ENCODE measurements at places on chromosomes 13 and 19. TPM values are rescaled to one million over a fixed set of nuclear protein-coding genes. Genes with fewer than 3 reads are reported as not detected.
A peak's percentile ranks its signal among the peaks of the same experiment; 100 is the strongest.

DNA sequence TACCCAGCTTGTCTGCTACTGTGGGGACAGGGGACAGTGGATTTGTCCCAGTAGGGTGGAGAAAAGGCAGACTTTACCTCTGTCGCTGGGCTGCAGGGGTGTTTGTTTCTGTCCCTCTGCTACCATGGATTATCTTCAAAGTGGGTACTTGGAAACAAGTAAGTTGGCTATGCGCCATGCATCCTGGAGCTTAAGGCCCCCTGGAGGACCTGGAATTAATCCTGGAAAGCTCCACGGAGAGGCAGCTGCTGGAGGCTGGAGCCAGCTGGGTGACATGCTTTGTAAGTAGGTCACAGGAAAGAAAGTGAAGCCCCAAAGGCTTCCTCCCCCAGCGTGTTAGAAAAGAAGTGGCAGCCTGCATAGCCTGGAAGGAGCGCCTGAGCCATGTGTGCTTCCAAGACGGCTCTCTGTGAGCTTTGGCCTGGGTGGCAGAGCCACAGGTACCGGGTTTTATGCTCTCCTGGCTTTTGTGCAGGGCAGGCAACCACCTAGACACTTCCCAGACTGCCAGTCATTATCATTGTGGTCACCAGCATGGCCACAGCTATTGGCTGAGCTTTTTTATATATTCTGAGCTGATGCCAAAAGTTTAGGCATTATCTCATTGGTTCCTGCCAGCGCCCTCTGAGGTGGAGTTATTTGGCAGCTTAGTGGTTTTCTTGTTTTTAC lies 9.5 kb downstream of the B3GLCT start:
- DNase-seq, result no peak

GRCh38 chr19:18869781-18870530 lies 26.0 kb downstream of the CERS1 start:
- no peak for DNase-seq

- no peak for DNase-seq
These were observed 15.7 kb upstream of the HNRNPM start for GRCh38 chr19:8429044-8429443.

- no peak for DNase-seq
These were observed 108.5 kb upstream of the C1QTNF9B start for GRCh38 chr13:24005755-24006281.

DNA sequence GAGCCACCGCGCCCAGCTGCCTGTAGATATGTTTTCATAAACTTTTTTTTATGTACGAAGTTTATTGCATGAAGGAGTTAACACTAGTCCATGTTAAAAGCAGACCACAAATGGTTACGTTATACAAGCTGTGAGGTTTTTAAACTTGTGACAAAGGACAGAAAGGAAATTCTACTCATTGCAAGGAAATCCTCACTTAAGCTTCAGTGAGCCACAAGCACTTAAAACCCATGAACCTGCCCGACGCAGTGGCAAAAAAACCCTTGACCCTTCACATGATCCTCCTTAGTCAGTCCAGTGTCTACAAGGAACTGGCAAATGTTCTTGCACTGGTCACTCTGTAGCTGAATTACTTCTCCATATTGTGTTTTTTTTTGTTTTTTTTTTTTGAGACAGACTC lies 4.2 kb downstream of the MPND start:
- DNase-seq, result no peak

- no peak for DNase-seq
These were observed 14.8 kb upstream of the PROZ start for GRCh38 chr13:113143466-113144254.

DNA sequence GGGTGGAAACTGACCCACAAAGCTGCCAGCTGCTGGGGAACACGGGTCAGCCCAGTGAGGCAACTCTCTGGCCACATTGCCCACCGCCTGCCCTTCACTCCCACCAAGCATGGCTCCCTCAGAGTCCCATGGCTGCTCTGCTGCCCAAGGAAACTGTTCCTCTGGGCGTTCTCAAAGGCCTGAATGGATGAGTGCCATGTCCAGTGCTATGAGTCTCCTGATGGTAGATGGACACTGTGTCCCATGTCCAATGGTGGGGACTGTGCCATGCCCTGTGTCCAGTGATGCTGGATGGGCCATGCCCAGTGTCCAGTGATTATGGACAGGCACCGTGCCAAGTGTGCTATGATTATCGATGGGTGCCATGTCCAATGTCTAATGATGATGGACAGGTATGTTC lies 88.8 kb downstream of the ANKRD10 start:
- no peak for DNase-seq

DNA sequence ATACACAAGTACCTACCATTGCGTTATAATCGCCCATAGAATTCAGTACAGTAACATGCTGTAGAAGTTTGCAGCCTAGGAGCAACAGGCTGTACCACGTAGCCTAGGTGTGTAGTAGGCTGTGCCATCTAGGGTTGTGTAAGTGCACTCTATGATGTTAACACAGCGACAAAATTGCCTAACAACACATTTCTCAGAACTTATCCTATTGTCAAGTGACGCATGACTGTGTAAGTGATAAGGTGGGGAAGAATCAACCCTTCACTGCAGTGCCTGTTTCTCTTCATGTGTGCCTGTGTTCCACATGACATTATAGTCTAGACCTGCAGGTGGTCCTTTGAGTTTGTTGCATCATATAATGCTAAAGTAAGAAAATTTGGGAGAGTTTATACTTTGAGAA lies 94.0 kb downstream of the PCDH9 start:
- DNase-seq, result no peak

DNA sequence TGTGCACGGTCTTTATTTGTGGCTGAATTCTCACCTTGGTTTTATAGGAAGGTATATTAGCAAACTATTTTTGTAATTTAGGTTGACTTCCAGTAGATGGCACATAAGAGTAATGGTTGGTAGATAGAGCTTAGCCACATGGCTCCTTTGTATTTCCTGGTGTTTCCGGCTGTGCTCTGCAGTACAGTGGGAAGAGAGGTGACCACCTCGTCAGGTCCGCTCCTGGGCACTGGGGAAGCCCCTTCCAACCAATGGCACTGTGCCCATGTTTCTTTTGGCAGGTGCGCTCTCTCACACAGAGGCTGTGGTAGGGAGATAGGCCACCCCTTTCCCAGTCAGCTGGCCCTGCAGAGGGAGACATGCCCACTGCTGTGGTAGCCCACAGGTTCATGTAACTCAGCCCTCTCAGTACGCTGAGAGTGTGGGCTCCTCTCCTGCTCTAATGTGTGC lies 74.3 kb upstream of the ATP12A start:
- no peak for DNase-seq

GRCh38 chr19:17415121-17415520 lies 4.7 kb upstream of the MVB12A start:
- no peak for DNase-seq

DNA sequence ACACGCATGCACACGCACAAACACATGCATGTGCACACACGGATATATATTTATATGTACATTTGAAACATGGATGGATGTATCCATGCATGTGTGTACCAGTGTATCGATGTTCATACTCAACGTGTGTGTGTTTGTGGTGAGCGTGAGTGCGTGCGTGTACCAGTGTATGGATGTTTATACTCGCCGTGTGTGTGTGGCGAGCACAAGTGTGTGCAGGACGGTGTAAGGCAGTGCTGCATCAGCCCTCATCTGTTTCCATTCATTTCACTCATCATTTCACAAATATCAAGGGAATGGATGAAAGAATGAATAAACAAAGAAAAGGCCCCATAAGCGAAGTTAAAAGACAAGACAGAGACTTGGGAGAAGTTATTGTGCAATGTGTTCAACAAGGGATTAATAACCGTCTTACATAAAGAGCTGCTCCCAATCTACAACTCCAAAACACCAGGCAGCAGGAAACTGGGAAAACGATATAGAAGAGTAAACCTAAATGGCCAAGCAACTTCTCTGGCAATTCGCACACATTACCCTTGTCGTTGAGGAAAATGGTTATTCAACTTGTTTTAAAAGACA lies 21.7 kb upstream of the MIER2 start:
- no peak for DNase-seq

DNA sequence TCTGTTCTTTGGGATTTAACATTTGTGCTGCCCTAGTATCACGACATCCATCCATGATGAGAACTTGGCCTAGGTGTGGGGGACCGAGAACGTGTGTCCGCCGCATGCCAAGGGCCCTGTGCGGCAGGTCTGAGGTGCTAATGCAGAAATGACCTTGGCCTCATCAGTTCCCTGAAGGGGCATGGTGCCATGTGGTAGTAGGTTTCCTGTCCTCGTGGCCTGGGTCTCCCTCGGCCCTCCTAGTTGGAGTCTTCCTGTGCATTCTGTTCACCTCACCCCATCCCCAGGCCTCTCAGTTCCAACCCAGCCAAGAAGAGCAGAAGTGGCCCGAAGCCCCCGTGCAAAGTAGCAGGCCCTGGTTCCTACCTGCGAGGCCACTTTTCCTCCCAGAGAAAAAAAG lies 59.8 kb downstream of the GGACT start:
- DNase-seq, result no peak

GRCh38 chr13:110251193-110251819 lies 55.7 kb downstream of the COL4A1 start:
- no peak for DNase-seq

DNA sequence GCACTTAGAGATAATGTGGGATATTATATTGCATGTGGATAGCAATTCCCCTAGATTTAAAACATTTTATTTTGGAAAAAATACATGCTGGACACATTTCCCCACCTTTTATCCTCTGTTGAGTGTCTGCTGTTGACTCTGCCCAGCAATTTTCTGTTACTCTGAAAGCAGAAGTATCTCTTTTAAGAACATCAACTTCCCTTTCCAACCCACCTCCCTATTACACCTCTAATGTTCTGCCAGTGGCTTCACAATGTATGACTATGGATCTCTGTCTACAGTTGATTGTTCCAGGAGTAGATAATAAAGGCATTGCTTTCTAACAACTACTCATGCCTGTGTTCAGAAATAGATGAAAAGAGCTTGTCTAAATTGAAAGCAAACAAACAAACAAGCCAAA lies 754.8 kb upstream of the SLITRK6 start:
- no peak for DNase-seq

- no peak for DNase-seq
These were observed 4.5 kb upstream of the EPSTI1 start for GRCh38 chr13:42996584-42996983.

- DNase-seq, result no peak
These were observed 15.2 kb upstream of the TLE6 start for GRCh38 chr19:2962018-2962670.

GRCh38 chr13:97215325-97215724 lies 6.8 kb upstream of the MBNL2 start:
- no peak for DNase-seq

- DNase-seq, result no peak
These were observed 618.4 kb upstream of the SLITRK5 start for GRCh38 chr13:87052731-87053130.

GRCh38 chr13:44155422-44156293 lies 218.0 kb upstream of the SERP2 start:
- DNase-seq, result no peak

DNA sequence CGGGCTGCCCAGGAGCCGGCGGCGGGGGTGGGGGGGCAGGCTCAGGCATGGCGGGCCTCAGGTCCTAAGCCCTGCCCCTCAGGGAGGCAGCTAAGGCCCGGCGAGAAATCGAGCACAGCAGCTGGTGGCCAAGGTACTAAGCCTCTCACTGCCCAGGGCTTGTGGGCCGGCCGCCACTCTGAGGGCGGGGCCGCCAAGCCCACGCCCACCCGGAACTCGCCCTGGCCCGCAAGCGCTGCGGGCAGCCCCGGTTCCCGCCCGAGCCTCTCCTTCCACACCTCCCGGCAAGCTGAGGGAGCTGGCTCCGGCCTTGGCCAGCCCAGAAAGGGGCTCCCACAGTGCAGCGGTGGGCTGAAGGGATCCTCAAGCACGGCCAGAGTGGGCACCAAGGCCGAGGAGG lies 33.1 kb downstream of the PCDH8 start:
- DNase-seq, result no peak

DNA sequence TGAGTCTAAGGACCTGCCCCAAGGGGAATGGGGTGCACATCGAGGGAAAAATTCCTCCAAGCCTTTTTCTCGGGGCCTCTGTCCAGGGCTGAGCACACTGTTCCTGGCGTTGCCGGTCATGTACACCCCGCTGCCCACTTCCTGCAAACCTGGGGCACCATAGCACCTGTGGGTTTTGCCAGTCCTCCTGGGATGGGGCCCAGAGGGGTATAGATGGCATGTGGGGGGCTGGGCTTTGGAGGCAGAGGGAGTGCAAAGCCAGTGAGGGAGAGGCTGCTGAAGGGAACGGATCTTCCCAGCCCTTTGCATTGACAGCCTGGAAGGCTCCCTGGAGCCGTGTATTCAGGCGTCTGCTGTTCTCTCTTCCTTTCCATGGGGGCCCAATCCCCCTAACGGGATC lies 187.3 kb downstream of the ZNF536 start:
- DNase-seq, result no peak

- DNase-seq, result no peak
These were observed 13.2 kb upstream of the PSPC1 start for GRCh38 chr13:19795956-19796355.

- no peak for DNase-seq
These were observed 107.2 kb upstream of the HTR2A start for GRCh38 chr13:47004027-47004426.

- peak; percentile 15 for DNase-seq
These were observed 114.0 kb downstream of the STK24 start for GRCh38 chr13:98462946-98463345.

DNA sequence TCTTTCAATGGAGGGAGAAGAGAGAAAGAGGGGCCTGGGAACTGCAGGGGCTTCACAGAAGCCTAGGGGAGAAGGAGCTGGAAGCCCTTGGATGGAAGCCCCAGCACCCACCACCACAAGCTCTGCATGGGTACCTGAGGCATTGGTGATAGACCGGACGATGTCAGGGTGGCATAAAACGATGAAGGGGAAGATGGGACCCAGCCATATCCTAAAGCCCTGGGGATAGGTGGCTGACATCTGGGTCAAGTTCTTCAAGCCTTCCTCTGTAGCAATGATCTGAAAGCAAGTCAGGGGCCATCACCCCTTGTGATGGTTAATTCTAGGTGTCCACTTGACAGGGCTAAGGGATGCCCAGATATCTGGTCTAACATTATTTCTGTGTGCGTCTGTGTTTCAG lies 11.2 kb upstream of the OR10H5 start:
- no peak for DNase-seq

GRCh38 chr19:35478794-35479677 lies 11.2 kb downstream of the KRTDAP start:
- no peak for DNase-seq

GRCh38 chr13:22031702-22032286 lies 360.9 kb downstream of the FGF9 start:
- DNase-seq, result no peak

- DNase-seq, result no peak
These were observed 28.8 kb upstream of the MCF2L start for GRCh38 chr13:112940236-112940635.

Gene ARHGEF18
- 48.9 TPM for total RNA-seq

Gene APOC1
- total RNA-seq, result 12.7 TPM

Gene NLRP11
- not detected for total RNA-seq

Gene TNNT1
- total RNA-seq, result not detected

Gene SLC15A1
- total RNA-seq, result not detected

Gene CA11
- total RNA-seq, result 9.7 TPM

Gene TNFRSF19
- total RNA-seq, result not detected

Gene ATP4A
- not detected for total RNA-seq

Gene FFAR2
- total RNA-seq, result not detected

Gene IFNL3
- not detected for total RNA-seq

Gene SLC10A2
- not detected for total RNA-seq

Gene ZNF682
- 13.1 TPM for total RNA-seq

Data from activated naive CD8-positive, alpha-beta T cell treated with anti-CD3 and anti-CD28 coated beads, Interleukin-2, amount 10 ng/mL, durations not matched to agents 7 days and 5 days (primary cell).